ENCODE measurements at places on chromosomes 5 and 9.

GRCh38 chr5:137348759-137349158 is 150.4 kb downstream of the SPOCK1 start:
- no peak overlapping the region for H3K4me3 ChIP-seq
- H3K4me1 ChIP-seq: no peaks in the 10 kb centered on the region
- no peak for DNase-seq
- H3K36me3 ChIP-seq: no peaks in the 10 kb centered on the region
- H3K27me3 ChIP-seq: no peaks in the 10 kb centered on the region

DNA sequence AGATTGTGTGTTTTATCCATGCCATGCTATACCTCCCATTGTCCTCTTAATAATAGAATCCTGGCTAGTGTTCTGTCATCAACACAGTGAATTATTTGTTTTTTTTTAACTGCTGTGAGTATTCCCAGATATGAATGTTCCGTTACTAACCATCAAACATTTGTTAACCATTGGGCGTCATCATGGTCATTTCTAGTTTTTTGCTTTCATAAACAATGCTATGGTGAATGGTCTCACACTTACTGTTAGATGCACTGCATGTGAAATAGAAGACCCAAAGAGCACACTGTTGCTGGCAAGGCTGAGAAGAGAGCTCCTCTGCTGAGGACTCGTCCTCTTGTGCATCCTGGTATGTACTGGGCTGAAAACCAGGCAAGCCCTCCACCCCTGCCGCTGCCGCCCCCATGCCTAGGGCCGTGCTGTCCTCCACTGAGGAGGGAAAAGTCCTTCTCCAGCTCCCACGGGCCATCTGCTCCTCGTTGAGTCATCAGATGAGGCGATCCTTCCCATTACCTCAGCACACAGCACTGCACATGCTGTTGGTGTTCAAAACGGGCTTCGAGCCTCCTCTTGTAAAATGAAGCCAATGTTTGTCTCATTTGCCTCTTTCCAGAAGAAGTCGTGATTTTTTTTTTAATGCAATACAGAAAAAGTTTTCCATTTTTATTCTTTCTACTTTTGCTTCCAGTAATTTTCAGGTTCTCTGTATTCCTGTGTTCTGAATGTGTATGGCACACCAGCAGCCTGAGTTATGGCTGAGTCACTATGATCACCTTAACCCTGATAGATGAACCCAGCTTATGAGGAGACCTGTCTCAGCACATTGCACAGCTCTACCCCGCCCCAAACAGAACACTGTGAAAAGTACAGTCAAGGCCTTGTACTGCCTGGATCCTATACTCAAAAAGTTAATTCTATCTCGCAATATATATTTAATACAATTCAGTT is 219.0 kb downstream of the AOPEP start:
- H3K27ac ChIP-seq: peak overlapping the region; percentile 71
- no peak overlapping the region for H3K4me3 ChIP-seq
- peaks cover 29% of the 10 kb centered on the region for H3K4me1 ChIP-seq
- no peaks in the 10 kb centered on the region for H3K27me3 ChIP-seq
- DNase-seq: no peak

GRCh38 chr5:68444833-68445232 is 229.3 kb downstream of the PIK3R1 start:
- DNase-seq: no peak
- no peak overlapping the region for H3K27ac ChIP-seq
- no peak overlapping the region for H3K4me3 ChIP-seq
- H3K4me1 ChIP-seq: peaks cover 11% of the 10 kb centered on the region
- H3K27me3 ChIP-seq: no peaks in the 10 kb centered on the region
- no peaks in the 10 kb centered on the region for H3K36me3 ChIP-seq

DNA sequence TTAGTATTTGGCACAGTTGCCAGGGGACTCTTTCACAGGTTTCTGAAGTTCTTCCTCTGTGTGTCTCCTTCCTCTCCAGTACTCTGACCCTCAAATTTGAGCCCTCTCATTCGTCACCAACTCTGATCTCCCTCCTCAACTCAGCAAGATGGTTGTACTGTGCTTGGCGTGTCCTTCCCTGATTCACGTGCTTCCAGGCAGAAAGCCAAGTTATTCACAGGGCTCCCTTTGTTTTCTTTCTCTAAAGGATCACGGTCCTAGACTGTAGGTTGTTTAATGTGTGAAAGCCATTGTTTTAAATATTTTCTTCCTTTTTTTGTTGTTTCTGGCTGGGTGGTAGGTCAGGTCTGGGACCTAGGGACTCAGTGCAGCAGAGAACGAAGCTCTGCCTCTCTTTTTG is 142.9 kb downstream of the DMAC1 start:
- no peaks in the 10 kb centered on the region for H3K36me3 ChIP-seq
- H3K27ac ChIP-seq: no peak overlapping the region
- no peaks in the 10 kb centered on the region for H3K4me1 ChIP-seq
- no peak for DNase-seq

- no peak for DNase-seq
- H3K4me1 ChIP-seq: peaks cover 40% of the 10 kb centered on the region
- H3K4me3 ChIP-seq: no peak overlapping the region
- no peaks in the 10 kb centered on the region for H3K27me3 ChIP-seq
- no peak overlapping the region for H3K27ac ChIP-seq
- H3K36me3 ChIP-seq: no peaks in the 10 kb centered on the region
Observed at GRCh38 chr5:142360607-142361120, 35.8 kb upstream of the SPRY4 start.

DNA sequence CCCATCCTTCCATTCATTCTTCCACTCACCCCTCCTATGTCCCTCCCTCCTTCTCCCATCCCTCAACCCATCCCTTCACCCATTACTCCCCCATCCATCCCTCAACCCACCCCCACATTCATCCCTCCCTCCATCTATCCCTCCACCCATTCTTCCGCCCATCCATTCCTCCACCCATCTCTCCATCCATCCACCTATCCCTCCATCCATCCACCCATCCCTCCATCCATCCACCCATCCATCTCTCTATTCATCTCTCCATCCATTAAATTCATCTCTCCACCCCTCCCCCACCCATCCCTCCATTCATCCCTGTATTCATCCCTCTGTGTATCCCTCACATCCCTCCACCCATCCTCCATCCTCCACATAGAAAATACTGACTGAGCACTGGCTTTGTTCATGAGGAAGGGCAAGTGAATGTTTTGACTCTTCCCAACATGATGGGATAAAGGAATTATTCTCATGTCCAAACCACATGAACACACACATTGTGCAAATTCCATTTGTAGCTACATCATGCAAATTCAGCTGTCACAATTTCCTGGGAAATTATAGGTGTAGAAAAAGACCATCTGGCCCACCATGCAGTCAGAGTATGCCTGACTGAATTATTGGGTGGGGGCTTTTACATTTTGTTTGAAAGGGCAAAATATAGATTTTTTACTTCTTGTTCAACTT is 6.9 kb upstream of the VAV2 start:
- no peak overlapping the region for H3K4me3 ChIP-seq
- H3K27me3 ChIP-seq: peaks cover 18% of the 10 kb centered on the region
- H3K36me3 ChIP-seq: no peaks in the 10 kb centered on the region
- peaks cover 3% of the 10 kb centered on the region for H3K4me1 ChIP-seq
- DNase-seq: no peak
- no peak overlapping the region for H3K27ac ChIP-seq

DNA sequence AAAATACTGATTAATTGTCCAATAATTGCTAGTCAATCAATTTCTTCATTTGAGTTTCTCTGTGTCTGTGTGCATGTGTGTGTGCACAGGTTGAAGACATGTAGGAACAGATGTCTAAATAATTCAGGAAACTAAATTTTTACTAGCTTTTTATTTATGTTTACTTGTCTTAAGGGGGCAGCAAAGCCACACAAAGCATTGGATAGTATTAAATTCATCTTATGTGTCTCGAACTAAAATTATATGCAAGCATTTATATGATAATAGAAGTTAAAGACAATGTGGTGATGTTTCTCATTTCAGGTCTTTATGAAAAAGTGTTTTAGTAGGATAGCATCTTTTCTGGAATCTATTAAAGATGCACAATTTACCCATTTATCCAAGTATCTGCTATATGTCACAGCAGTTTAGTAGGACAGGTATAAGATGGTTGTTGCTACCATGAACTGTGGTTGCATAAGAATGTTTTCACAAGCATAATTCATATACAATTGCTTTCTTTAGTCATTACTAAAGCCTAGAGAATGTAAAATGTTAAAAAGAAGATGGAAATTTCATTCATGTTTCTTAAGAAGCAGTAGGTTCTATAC is 784.6 kb upstream of the NUDT12 start:
- no peaks in the 10 kb centered on the region for H3K36me3 ChIP-seq
- no peak overlapping the region for H3K4me3 ChIP-seq
- H3K27ac ChIP-seq: no peak overlapping the region
- no peaks in the 10 kb centered on the region for H3K4me1 ChIP-seq

GRCh38 chr5:40171971-40172370 is 507.7 kb upstream of the PTGER4 start:
- H3K36me3 ChIP-seq: no peaks in the 10 kb centered on the region
- H3K4me3 ChIP-seq: no peak overlapping the region
- no peaks in the 10 kb centered on the region for H3K27me3 ChIP-seq
- DNase-seq: peak; percentile 19
- no peak overlapping the region for H3K27ac ChIP-seq
